ENCODE measurements at places on chromosomes 4 and X.

DNA sequence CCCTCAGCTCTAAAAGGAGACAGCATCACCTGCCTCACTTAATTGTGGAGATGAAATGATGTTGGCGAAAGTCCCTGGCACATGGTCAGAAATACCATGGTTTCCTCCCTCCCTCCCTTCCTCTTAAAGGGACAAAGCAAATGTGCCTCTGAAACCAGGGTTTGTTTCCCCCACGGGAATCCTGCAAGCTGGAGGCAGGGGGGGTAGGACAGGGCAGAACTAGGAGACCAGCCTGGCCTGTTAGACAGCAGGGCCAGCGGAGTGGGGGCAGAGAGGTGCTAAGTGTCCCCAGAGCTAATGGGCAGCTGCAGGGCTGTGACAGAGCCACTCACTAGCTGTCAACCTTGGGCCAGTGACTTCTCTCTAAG is 5.7 kb downstream of the RTL5 start:
- DNase-seq, result no peak

GRCh38 chrX:15751155-15751819 is 13.2 kb downstream of the CA5B start:
- DNase-seq, result peak; percentile 33

- peak; percentile 29 for DNase-seq
Observed at GRCh38 chrX:29530501-29530900, 684.9 kb upstream of the MAGEB2 start.

GRCh38 chrX:23493941-23494374 is 159.3 kb downstream of the PTCHD1 start:
- DNase-seq, result peak; percentile 3

- no peak for DNase-seq
Observed at GRCh38 chrX:37331546-37331945, 17.6 kb upstream of the PRRG1 start.

- DNase-seq, result no peak
Observed at GRCh38 chrX:150313514-150313913, 49.6 kb upstream of the MAMLD1 start.

GRCh38 chrX:12076046-12076445 is 62.2 kb upstream of the FRMPD4 start:
- no peak for DNase-seq

DNA sequence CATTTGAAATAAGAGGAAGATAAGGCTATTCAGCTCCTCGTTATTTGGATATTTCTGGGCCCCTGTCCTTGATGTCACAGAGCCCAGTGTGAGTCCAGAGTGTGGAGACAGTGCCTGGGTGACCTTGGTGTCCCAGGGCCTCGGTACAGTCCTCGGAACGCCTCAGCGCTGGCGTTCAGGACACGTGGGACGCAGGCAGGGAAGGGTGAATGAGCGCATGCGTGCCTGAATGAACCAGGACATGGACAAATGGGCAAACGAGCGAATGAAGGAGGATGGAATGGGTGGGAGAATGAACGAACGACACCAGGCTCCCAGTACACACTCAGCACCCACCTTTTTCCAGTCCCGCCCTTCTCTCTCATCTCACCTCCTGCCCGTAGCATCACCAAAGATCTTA is 44.2 kb downstream of the EVC start:
- no peak for DNase-seq
